ENCODE measurements at places on chromosomes 1 and 21.

GRCh38 chr1:66244429-66244828, 289.5 kb upstream of the SGIP1 start:
- no peak for DNase-seq

- no peak for DNase-seq
Observed at GRCh38 chr1:77038000-77038399, 170.7 kb downstream of the ST6GALNAC5 start.

GRCh38 chr1:3459051-3459908, 4.8 kb downstream of the ARHGEF16 start:
- no peak for DNase-seq

GRCh38 chr1:6247651-6248050, 3.7 kb downstream of the HES3 start:
- DNase-seq: no peak

DNA sequence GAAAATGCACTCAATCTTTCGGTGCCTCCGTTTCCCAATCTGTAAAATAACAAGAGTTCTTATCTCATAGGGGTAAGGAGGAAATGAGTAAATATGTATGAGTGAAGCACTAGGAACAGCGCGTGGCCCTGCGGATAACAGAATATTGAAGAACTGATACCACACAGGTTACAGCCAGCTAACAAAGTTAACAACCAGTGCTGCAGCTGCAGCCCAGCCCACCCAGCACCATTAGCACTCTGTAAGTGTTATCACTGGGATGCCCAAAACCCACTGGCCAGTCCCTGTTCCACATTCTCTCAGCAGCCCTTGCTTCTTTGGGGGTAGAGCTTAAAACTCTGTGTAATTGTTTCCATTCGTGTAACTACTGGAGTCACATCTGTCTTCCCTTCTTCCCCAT, 89.5 kb downstream of the VWA5B1 start:
- DNase-seq: no peak

DNA sequence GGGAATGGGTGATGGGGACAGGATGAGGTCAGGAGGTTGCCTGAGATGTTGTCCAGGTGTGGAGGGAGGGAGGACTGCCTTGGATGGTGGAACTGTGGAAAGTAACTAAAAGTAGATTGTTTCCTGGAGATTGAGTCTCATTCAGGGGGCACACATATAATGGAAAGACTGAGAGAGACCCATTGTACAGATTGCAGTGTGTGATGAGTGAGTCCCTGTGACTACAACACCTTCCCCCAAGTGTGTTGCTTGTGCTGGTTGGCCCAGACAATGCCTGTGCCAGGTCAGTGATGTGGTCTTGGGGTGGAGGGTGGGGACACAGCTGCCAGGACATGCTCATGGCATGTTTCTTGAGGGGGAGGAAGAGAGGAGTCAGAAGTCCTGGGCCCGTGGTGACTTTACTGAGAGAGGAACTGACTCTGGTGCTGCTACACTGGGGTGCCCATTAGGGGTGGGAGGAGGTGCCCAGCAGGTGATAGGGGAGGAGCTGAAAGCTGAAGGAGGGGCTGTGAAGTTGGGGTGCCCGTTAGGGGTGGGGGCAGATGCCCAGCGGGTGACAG, 5.2 kb downstream of the SNAP47 start:
- no peak for DNase-seq

DNA sequence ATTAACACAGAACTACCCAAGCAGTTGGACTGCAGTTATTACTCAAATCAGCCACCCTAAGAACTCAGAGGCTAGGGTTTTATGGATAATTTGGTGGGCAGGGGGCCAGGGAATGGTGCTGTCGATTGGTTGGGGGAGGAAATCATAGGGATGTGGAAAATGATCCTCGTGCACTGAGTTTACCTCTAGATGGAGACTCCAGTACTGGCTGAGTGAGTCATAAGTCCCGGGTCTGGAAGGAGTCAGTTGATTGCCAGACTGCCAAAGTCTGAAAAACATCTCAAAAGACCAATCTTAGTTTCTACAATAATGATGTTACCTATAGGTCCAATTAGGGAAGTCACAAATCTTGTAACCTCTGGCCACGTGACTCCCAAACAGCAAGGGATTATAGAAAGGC, 257.5 kb upstream of the PRMT6 start:
- no peak for DNase-seq

- no peak for DNase-seq
Observed at GRCh38 chr1:212987702-212988322, 27.9 kb downstream of the ANGEL2 start.

- no peak for DNase-seq
Observed at GRCh38 chr21:24197132-24197643, 1410.1 kb downstream of the MRPL39 start.

DNA sequence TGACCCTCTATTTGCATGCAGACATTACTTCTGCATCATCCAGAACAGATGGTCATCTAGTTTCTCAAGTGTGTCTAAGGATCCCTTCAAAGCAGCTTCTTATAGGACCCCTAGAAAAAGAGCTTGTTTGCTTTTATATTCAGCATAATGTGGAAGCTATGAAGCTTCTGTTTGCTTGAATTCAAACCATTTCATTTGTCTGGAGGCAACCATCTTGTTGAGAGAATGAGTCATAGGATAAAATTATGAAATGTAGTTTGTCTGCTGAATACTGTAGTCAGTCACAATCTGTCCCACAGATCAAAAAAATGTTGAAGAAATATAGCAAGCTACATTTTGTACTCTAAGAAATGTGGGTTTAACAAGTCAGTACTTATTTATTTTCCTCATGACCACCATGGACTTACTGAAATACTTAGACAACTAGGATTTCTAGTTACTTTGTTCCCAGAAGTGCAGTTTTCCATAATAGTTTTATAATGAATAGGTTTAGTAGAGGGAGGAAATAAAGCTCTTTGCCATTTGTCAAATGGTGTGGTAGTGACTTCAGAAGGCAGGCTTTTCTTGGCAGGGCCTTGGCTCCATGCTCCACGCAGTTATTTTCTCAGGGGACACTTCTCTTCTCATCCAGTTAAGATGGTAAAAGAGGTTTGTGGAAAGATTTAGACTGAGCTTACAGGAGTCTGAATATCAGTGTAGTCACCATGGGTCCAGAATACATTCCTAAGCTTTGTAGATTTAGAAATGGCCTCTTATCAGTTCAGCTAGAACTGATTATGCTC, 74.8 kb upstream of the DEPDC1 start:
- DNase-seq: no peak

DNA sequence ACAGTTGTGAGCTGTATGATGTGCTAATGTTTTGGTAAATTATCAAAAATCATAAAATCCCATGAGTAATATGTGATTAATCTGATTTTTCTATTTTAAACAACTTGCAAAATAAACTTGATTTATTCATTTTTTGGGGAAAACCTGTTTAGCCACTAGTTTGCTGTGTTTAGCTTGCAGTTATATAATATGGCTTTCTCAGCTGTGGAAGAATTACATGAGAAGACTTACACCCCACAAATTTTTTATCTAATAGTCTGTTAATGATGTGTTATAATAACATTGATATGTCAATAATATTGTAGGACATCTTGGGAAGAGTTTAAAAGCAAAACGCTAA, 2.4 kb upstream of the ERRFI1 start:
- DNase-seq: no peak

- no peak for DNase-seq
Observed at GRCh38 chr1:99218999-99219398, 45.3 kb upstream of the PLPPR4 start.

- DNase-seq: no peak
Observed at GRCh38 chr1:184854036-184854435, 99.4 kb upstream of the EDEM3 start.

GRCh38 chr1:225462714-225463574, 35.1 kb upstream of the LBR start:
- DNase-seq: no peak

DNA sequence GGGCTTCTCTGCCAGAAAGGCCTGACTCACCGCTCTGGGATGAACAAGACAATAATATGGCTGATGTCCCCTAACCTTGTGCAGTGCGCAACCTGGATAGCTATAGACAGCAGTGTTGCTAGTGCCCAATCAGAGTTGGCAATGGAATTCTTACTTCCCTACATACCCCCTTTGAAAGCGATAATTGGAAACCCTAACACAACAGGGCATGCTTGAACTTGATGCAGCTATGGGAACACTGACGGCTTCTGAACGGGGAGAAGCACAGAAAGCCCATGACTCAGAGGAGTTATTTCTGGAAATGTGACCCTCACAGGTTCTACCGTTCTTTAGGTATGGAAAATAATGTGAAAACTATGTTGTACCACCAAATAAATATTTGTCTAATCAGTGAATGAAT, 200.6 kb downstream of the TRABD2B start:
- DNase-seq: no peak

DNA sequence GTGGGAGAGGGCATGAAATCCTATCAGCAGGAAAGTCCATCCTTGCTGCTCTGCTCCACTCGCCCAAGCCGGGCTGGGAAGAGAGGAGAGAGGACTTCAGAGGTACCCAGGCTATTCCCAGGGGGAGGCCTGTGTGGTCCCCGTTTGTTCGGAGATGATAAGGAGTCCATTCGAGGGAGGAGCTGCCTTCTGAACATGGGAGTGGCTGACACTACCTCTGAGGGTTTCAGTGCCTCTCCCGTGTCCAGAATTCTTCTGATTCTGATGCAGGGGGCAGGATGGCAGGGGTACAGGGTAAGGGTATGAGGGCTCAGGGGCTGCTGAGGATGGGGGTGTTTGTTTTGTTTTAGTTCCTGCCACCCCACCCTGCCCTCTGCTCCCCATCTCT, 40.4 kb downstream of the BACE2 start:
- DNase-seq: no peak

GRCh38 chr1:11929849-11930248, 3.6 kb upstream of the KIAA2013 start:
- DNase-seq: no peak

GRCh38 chr1:239126884-239127283, 259.5 kb upstream of the CHRM3 start:
- no peak for DNase-seq

DNA sequence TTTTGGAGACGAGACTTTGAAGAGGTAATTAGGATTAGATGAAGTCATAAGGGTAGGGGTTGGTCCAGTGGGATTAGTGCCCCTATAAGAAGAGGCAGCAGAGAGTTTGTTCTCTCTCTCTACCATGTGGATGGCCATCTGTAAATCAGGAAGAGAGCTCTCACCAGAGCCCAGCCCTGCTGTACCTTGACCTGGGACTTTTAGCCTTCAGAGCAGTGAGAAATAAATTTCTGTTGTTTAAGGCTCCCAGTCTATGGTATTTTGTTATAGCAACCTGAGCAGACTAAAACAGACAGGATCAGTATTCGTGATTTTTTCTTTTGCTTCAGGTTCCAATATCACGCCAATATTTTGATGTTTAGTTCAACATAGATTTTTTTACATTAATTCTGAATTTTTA, 30.0 kb downstream of the TBX15 start:
- DNase-seq: no peak

GRCh38 chr1:226634166-226634588, 85.6 kb downstream of the STUM start:
- DNase-seq: peak; percentile 66

- no peak for DNase-seq
Observed at GRCh38 chr1:92953491-92953890, 7.8 kb downstream of the DIPK1A start.

- no peak for DNase-seq
Observed at GRCh38 chr1:242641461-242641860, 117.0 kb upstream of the PLD5 start.

- no peak for DNase-seq
Observed at GRCh38 chr1:240058049-240058448, 33.6 kb upstream of the FMN2 start.

GRCh38 chr1:215842905-215843304, 275.8 kb downstream of the KCTD3 start:
- no peak for DNase-seq

GRCh38 chr1:20031836-20032235, 38.2 kb upstream of the PLA2G5 start:
- DNase-seq: no peak

DNA sequence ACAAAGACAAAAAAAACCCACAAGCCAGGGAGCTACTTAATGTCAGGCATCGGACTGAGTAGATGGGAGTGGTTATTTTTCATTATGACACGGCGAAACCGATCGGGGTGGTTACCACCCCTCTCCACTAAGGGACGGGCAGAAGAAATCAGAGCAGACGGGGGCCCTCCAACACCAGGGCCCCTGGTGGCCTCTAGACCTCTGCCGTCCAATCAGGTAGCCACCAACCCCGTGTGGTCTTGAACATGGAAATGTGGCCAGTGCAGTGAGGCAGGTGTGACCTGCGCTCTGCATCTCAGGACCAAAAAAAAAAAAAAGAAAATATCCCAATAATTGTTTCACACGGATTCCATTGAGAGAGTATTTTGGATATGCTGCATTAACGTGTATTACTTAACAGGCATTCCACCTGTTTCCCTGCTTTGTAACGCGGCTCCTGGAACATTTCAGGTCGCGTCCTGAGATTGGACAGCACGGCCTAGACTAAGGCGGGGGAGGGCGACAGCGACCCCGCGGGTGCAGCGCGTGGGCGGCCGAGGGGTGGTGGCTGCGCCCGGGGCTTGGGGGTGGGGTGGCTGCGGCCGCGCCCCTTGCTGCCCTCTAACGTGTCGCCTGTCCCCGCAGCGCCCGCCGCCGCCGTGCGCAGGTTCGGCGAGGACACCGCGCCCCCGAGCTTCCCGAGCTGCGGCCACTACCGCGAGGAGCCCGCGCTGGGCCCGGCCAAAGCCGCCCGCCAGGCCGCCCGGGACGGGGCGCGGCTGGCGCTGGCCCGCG, 48.3 kb downstream of the SIM2 start:
- DNase-seq: no peak

DNA sequence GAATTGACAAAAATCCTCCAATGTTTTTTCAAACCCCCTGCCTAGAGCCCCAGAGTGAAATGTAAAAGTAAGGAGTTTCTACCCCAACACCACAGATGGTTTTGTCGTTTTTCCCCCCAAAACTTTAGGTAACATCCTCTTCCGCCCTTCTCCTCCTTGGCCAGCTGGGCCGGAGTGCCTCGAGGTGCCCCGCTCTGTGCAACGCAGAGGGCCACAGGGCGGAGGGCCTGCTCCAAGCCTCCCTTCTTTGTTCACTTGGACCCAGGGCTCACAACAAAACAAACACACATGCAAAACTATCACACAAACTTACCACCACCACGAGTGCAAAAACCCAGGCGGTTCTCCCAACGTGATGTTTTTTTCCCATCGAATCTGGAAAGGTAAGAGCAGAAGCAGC, 1.9 kb downstream of the SSBP3 start:
- no peak for DNase-seq

DNA sequence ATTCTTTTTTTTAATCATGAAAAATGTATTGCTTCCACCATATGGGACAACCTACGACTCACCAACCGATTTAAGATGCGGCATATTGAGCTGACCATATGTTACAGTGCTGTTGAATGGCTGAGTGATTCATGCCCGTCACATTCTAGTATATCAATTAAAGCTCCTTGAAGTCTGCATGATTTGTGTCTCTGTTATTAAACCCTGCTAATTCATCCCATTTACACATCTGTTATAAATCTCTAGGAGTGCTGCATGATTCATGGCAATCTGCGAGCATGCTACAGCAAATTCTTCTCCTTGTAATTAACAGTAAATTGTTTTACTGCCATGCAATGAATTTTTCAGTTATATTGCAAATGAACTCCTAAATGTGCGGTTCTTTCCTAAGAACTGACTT, 239.8 kb downstream of the USH2A start:
- no peak for DNase-seq

Measured in activated CD8-positive, alpha-beta memory T cell treated with anti-CD3 and anti-CD28 coated beads for 48 hours (primary cell).